ENCODE measurements at places on chromosomes 2 and 18.

GRCh38 chr2:191657977-191658376, 20.0 kb upstream of the NABP1 start:
- no peak overlapping the region for H3K27ac ChIP-seq
- H3K27me3 ChIP-seq, result no peaks in the 10 kb centered on the region
- H3K4me3 ChIP-seq, result no peak overlapping the region
- peak; percentile 25 for ATAC-seq
- H3K36me3 ChIP-seq, result no peaks in the 10 kb centered on the region

GRCh38 chr18:5198311-5198710, 1.3 kb upstream of the AKAIN1 start:
- H3K4me3 ChIP-seq, result no peak overlapping the region
- ATAC-seq, result no peak
- H3K27ac ChIP-seq, result no peak overlapping the region
- peaks cover 74% of the 10 kb centered on the region for H3K27me3 ChIP-seq
- no peaks in the 10 kb centered on the region for H3K36me3 ChIP-seq

DNA sequence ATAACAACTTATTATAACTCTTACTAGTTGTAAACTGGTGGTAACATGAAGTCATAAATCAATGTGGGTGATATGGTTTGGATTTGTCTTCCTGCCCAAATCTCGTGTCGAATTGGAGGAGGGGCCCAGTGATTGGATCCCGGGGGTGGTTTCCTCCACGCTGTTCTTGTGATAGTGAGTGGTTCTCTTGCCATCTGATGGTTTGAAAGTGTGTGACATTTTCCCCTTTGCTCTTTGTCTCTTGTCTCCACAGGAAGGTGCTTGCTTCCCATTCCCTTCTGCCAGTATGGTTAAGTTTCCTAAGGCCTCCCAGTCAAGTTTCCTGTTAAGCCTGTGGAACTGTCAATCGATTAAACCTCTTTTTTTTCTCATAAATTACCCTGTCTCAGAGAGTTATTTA, 321.6 kb downstream of the DSEL start:
- no peaks in the 10 kb centered on the region for H3K4me1 ChIP-seq
- H3K27ac ChIP-seq, result no peak overlapping the region
- no peak for ATAC-seq
- H3K36me3 ChIP-seq, result no peaks in the 10 kb centered on the region
- H3K27me3 ChIP-seq, result no peaks in the 10 kb centered on the region

DNA sequence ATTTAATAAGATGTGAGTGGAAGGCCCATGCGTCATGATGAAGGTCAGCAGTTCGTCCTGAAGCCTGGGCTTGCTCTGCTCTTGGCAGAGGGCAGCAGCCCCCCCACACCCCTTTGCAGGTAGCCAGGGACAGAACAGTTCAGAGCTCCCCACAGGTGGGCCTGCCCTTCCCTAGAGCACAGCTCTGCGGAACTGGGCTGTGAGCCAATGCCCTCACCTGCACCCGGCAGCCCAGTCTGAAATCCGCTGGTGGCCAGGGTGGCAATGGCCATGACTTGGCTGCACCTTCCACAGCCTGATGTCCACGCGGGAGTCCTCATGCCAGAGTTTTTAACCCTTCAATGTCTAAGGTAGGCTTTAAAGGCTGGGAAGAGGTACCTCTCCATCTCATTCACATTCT, 136.7 kb downstream of the ACKR3 start:
- no peak overlapping the region for H3K27ac ChIP-seq
- H3K36me3 ChIP-seq, result no peaks in the 10 kb centered on the region
- H3K27me3 ChIP-seq, result no peaks in the 10 kb centered on the region
- H3K4me1 ChIP-seq, result no peaks in the 10 kb centered on the region
- ATAC-seq, result no peak

DNA sequence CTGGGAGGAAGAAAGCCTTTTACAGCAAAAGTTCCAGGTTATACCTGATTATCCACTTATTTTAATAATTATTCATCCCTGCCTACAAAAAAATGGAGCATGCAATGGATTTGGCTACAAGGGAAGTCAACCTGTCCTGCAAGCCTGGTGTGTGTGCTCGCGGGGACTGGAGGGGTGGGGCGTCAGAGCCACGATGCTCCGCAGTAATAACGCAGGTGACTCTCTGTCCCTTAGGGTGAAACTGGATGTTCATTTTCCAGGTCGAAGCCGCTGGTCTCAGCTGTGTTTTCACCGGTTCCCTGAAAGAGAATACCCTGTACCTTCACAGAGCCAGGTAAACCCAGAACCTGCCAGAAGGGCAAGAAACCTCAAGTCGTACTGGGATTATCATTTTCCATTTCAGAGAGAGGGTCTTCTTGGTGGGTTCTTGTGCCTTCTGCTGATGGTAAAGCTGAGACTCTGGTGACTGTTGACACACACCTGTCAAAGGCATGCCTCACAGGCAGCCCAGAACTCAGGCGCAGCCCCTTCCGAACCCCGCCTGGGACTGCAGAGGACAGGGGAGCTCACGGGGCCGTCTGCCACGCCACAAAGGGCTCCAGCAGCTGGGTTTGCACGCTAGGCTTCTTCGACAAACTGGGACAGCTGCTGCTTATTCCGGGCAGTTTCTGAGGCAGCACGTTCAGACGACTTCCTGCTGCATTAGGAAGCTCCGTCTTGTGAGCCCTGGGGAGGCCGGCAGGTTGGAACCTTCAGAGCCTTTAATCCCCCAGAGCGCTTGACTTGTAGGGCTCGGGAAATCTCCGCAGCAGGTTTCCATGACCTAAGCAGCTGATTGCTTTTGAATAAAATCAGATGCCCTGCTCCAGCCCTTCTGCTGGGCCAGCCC, 58.6 kb downstream of the KCNG2 start:
- ATAC-seq, result no peak
- peaks cover 51% of the 10 kb centered on the region for H3K27me3 ChIP-seq
- H3K36me3 ChIP-seq, result no peaks in the 10 kb centered on the region

DNA sequence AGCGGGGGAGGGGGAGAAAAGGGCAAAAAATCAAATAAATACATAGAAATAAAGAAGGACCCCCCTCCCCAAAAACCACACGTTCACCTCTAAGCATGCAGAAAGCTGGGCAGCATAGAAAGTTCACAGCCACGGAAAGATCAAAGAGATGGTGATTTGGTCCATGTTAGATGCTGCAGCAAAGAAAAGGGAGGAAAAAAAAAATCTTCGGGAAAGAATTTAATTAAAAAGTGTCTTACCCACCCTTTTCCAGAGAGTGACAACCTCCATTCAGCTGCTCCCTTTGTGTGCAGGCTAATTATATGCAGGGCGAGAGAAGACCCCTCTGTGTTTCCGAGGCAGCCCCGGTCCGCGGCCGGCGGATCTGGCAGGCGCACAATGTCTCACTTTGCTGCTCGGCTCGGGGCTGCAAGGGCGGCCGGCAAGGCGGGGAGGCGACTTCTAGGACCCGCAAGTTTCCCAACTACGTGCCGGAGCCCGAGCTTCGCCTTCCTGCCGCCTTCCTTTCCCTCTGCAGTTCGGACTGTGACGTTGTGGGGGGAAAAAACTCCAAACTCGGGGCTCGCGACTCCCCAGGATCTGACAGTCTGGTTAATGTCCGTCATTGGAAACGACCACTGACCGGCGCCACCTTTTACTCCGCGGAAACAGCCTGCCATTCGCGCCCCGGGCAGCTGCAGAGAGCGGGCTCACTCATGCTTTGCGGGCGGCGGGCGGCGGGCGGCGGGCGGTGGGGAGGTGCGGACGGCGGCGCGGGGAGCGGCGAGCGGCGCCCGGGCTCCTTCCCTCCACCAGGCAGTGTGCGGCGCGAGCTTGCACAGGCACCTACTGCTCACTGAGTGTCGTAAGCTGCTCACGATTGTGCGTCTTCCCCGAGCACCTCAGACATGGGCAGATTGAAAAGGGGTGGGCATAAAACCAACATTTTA, at the start of gene LRRTM1:
Gene LRRTM1 (minus strand): TSS at position 844 of the 929 bp plus-strand sequence. CDS start 933 bp downstream, outside the sequence.
- no peaks in the 10 kb centered on the region for H3K36me3 ChIP-seq
- peaks cover 46% of the 10 kb centered on the region for H3K27me3 ChIP-seq
- peak; percentile 35 for ATAC-seq
- H3K4me3 ChIP-seq, result peak within 1 kb of the TSS; percentile 48
- H3K27ac ChIP-seq, result peak within 1 kb of the TSS; percentile 35

DNA sequence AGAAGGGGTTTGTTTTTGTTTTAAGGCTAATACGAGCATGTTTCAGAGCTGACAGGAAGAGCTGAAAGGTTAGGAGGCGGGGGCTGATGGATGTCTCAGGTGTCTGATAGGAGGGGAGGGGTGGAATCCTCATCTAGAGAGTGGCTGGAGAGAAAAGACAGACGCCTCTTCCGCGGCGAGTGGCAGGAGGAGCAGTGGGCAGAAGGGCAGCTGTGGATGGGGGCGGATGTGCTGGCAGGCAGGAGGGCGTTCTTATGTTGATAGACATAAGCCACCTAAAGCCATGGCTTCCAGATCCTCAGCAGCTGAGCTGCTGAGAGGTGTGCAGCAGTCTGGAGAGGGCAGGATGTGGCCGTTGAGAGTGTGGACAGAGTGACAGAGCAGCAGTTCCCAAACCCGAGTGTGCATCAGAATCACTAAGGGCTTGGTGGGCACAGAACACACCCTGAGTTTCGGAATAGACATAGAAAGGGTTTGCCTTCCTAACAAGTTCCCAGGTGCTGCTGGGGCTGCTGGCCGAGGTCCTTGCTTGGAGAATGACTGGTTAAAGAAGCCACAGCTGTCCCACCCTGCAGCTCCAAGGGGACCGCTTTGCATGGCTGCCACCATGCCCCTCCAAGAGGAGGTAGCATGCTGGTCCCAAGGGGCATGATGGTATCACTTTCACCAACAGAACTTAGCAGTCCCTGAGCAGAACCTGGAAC, 3.0 kb upstream of the ITM2C start:
- H3K4me3 ChIP-seq, result no peak overlapping the region
- ATAC-seq, result no peak
- no peak overlapping the region for H3K27ac ChIP-seq
- peaks cover 7% of the 10 kb centered on the region for H3K27me3 ChIP-seq
- no peaks in the 10 kb centered on the region for H3K36me3 ChIP-seq
- H3K4me1 ChIP-seq, result no peaks in the 10 kb centered on the region

GRCh38 chr18:32274307-32274706, 84.5 kb downstream of the MEP1B start:
- no peak for ATAC-seq
- H3K4me3 ChIP-seq, result no peak overlapping the region
- no peaks in the 10 kb centered on the region for H3K27me3 ChIP-seq
- H3K27ac ChIP-seq, result no peak overlapping the region
